ENCODE measurements at places on chromosomes 3 and 15. TPM values are rescaled to one million over a fixed set of nuclear protein-coding genes. Genes with fewer than 3 reads are reported as not detected.

DNA sequence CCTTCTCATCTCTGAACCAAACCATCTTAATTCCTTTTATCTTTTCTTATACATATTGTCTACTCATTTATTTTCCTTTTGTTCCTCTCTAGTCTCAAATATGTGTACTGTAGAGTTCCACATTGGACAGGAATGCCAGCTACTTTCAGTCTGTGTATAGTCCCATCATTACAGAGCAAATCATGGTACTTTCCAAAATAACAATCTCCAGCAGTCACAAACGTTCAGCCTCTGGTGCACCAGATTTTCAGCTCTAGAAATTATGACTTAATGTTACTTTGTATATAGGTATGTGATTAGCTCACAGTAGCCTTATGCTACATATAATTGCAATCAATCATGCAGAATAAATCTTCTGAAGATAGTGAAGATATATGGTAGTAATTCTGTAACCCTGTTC lies 32.5 kb upstream of the TM4SF4 start:
- DNase-seq: no peak

DNA sequence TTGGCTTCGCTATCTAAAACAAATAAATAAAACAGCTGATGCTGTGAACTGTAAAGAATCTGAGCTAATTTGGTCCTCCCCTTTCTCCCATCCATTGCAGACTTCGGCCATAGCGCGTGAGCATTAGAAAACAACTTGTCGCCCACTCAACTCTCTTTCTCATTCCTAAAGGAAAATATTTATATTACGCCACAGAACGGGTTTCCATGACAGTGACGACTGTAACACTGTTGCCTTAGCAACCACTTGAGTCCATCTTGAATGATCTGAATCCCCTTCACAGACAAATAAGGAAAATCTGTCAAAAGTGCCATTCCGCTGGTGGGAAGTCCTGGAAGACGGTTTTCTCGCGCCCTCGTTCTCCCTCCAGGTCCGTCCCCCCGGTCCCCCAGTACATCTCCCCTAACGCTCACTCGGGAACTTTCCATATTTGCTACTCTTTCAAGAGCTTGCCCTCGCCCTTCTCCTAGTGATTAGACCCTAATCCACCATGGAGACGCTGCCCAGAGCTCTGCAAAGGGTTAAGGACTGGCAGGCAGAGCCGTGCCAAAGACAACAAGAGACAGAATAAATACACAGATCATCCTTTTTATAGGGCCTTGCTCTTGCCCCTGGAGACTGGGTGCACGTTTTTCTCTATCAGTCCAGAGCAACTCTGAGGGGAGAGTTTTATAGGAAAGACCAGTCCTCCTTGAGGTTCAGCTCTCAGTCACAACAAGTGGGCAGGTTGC lies 50.5 kb downstream of the CRYGS start:
- no peak for DNase-seq

- no peak for DNase-seq
Observed at GRCh38 chr3:154932633-154933032, 147.5 kb upstream of the MME start.

GRCh38 chr15:36947035-36947719 lies 153.2 kb downstream of the MEIS2 start:
- no peak for DNase-seq

DNA sequence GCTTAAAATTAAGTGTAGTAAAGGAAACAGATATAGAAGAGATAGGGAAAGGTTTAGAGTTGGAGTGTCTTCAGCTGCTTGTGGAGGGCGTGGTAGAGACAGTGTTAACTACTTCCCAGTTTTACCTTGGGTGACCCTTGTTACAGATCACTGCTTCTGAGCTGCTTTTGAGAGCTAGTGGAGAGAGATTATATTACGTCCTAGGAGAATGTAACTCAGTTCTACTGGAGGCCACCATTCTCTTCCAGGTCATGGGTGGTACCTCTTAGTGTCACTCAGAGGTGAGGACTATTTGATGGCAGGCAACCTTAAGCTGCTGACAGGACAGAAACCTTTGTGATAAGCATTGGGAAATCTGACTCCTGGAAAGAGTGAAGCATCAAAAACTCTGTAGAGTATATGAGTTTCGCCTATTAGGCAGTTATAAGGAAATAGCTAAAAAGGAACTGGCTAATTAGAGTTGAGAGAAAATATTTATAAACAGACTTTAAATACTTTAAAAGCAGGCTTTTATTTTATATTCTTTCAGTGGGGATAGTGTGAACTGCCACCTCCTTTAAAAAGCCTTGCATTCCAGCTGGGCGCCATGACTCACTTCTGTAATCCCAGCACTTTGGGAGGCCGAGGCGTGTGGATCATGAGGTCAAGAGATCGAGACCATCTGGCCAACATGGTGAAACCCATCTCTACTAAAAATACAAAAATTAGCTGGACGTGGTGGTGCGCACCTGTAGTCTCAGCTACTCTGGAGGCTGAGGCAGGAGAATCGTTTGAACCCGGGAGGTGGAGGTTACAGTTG lies 106.5 kb downstream of the ZNF609 start:
- no peak for DNase-seq

PRTG gene
- not detected for total RNA-seq

KLHL6 gene
- total RNA-seq: 13.6 TPM

SV2B gene
- total RNA-seq: not detected

VIPR1 gene
- 2.4 TPM for total RNA-seq

SCN10A gene
- not detected for total RNA-seq

GTF2E1 gene
- total RNA-seq: 10.9 TPM

- no peak for DNase-seq
Observed at GRCh38 chr3:15345608-15346137, 13.3 kb upstream of the SH3BP5 start.

DNA sequence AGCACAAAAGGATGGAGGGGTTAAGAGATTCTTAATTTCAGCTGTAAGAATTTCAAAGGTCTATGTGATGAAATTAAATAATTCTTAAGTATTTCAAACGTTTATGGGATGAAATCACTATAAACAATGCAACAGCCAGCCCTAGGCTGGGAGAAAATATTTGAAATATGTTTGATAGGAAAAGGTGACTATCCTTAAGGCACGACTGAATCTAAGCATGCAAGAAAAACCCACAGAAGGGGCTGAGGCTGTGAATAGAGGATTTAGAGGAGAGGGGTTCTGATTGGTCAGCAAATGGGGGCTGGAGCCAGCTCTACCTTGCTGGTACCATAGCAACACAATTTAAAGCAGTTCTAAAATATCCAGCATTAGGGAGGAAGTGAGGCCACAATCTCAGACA lies 220.8 kb upstream of the ATP10A start:
- DNase-seq: no peak

DNA sequence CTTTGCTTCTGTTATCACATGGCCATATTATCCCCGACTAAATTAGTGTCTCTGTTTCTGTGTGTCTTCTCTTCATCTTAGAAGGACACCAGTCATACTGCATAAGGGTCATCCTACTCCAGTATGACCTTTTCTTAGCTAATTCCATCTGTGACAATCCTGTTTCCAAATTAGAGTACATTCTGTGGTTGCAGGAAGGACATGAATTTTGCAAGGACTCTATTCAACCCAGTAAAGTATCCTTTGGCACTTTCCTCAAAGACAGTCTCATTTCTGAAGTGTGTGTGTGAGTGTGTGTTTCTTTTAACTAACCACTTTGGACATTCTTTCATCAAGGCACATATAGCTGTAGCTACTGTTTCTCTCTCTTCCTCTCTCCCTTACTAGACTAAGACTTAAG lies 15.2 kb upstream of the MME start:
- DNase-seq: no peak

GRCh38 chr3:139120086-139121056 lies 75.7 kb upstream of the PRR23C start:
- no peak for DNase-seq

ERICH6 gene
- total RNA-seq: 3.6 TPM

- no peak for DNase-seq
Observed at GRCh38 chr3:53788038-53788437, 58.2 kb downstream of the CHDH start.

TP63 gene
- total RNA-seq: not detected

DNA sequence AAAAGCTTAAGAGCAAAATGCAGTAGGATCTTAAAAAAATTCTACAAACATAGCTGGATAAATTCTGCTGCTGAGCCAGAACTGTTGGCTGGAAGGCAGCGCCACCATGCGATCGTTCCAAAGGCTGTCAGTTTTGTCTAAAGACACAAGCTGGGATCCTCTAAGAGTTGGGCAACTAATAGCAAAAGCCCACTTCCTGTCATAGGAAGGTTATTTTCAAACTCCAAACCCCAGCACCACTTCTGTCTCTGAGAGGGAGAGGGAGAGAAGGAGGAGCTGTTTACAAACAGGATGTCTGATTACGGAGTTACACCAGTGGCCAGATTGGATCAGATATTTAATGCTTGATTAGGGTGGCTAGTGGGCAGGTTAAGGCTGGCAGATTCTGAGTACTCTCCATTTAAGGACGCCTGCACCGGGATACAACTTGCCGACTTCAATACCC lies 44.0 kb downstream of the EIF4E3 start:
- peak; percentile 55 for DNase-seq

CCDC9B gene
- 4.4 TPM for total RNA-seq

RAB5A gene
- total RNA-seq: 102 TPM

DNA sequence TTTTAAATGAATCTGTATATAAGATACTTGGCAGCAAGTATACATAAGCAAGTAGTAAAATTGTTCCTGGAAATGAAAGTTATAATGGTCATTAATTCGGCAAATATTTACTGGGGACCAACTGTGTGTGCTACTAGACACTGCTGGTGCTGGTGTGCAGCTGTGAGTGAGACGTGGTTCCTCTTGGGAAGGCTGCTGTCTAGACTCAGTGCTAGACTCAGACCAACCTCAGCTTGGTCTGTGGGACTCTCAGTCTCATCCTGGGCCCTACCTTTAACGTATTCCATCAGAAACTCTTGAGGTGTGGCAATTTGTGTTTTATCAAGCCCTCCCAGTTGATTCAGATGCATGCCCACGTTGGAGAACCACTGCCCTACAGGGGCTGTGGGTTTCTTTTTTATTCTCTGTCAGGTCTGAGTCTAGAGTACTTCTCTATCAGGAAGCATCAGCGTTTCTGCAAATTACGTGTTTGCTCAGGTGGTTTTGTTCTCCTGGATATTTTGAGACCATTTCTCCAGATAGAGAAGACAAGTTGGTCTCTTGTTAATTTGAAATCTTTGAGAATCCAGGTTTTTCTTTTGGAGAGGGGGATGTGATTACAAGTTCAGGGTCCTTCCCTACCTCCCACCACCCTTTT lies 6.8 kb downstream of the TLNRD1 start:
- DNase-seq: no peak
